Brain microvascular endothelial cell (primary cell): ENCODE measurements at places on chromosomes 12 and 14.

- peak; percentile 35 for DNase-seq
Observed at GRCh38 chr14:53881161-53881871, 75.3 kb downstream of the BMP4 start.

GRCh38 chr12:7210642-7211151 lies 21.2 kb downstream of the PEX5 start:
- no peak for DNase-seq

- no peak for DNase-seq
Observed at GRCh38 chr14:58823312-58823711, 185.6 kb downstream of the DACT1 start.

- DNase-seq = no peak
Observed at GRCh38 chr12:19671695-19672094, 232.4 kb downstream of the AEBP2 start.

DNA sequence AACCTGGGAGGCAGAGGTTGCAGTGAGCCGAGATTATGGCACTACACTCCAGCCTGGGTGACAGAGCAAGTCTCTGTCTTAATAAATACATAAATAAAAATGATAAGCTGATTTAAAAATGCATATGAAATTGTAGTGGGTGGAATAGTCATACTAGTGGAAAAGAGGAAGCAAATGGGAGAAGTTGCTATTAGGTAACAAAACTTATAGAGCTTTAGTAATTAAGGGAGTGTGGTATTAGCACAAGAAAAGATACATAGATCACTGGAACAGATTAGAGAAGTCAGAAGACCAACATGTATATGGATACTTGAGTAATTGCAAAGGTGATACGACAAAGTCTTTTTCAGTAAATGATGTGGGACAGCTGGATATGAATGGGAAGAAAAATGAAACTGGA lies 26.5 kb downstream of the TECPR2 start:
- DNase-seq = no peak

GRCh38 chr14:33842299-33842698 lies 108.6 kb downstream of the EGLN3 start:
- no peak for DNase-seq

DNA sequence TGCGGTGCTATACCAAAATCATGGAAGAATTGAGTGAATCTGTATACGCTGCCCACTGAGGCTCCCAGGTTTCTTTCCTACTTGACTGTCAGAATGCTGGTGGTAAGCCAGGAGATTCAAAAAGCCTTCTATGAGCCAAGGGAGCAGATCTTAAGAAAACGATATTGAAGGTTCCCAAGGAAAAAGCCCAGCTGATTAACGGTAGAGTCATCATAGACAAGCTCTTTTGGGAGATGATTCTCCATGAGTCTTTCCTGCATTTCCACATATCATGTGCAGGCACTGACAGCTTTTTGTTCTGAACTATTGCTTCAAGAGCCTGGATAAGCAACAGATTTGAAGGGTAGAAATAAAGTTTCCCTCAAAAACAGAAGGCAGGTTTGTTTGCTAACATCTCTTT lies 17.5 kb downstream of the SLC35F4 start:
- no peak for DNase-seq

DNA sequence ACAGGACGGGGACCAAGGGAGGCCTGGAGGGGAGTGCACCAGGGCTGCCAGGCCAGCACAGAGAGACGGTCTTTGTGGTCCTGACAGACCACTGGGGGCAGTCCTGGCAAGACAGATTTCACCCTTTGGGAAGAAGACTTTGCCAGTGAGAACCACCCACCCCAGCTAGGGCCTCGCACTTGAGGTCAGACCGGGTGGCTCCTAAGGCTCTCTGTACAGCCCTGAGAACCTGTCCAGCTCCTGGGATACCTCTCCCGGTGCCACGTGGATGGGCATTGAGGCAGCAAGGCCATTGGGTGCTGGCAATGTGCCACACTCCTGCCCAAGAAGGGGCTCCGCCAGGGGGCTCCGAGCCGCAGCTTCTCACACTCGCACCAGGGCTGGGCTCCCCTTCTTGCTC lies 42.4 kb downstream of the DEGS2 start:
- no peak for DNase-seq

DNA sequence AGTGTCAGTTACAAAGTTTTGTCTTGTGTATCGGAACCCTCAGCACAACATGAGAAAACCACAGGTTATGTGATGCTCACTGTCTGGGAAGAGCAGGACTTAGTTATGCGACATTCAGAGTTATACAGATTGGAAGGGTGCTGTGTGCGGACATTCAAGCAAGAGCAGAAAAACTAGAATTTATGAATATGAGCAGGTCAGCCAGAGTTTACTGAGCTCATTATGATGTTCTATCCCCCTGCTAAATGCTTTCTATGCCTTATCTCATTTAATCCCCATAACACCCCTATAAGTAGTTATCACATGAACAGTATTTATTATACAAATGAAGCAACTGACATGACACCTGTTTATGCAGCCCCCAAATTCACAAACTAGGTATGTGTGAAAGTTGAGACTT lies 1083.2 kb downstream of the FLRT2 start:
- no peak for DNase-seq

DNA sequence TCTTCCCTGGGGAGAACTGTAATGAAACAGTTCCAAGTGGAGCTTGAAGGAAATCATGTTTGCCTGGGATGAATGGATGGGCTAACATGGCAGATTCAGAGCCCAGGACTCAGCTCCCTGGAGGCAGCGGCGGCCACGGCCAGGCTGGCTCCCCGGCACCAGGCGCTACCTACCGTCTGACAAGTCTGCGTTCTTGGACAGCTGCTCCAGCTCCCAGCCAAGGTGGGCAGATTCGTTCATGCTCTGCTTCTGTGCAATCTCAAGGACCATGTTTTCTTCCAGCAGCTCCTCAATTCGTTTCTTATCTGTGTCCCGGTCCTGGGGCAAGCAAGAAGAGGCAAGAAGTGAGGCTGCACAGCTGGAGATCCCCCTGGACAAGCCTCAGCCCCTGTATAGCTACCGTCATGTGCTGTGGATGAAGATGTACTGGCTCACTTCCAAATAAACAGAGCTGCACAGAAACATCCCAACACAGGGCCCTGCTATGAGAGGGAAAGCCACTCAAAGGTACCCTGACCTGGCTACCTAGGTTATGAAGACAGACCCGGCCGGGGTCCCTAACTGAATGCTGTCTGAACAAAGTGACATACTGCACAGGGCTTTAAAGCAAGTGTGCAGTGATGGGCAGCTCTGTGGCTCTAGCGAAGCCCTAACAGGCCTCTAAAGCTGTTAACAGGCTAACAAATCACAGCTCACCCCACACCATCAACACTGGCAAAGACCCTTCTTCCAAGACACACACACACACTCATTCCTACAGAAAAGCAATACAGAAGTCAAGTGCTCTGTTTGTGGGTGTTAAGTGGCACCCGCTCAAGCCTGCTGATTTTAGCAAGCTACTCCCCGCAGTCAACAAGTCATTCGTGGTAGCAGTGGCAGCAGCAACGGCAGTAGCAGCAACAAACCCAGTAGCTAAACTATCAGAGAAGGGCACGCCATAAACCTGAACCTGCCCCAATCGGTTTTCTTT lies 80.4 kb upstream of the GPR68 start:
- no peak for DNase-seq

- DNase-seq = no peak
Observed at GRCh38 chr14:37443461-37443860, 151.6 kb downstream of the FOXA1 start.

- no peak for DNase-seq
Observed at GRCh38 chr12:111505601-111506036, 93.5 kb downstream of the ATXN2 start.

- no peak for DNase-seq
Observed at GRCh38 chr14:49975799-49976198, 82.9 kb downstream of the ARF6 start.

DNA sequence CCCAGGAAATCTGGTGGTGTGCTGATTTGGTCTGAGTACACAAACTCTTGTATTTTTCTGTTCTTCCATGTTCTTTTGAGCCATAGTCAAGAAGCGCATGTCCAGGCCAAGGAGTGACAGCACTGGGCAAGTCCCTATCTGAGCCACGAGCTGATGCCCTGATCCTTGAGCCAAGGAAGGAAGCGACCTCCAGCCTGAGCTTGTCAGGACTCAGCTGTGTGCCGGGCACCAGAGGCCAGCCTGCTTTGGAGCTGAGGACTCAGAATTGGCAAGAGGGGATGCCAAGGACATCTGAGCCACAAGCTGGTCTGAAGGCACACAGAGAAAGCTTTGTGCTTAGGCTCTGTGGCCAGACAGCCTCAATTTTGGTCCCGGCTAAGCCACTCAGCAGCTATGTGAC lies 52.6 kb downstream of the GALNT16 start:
- no peak for DNase-seq

DNA sequence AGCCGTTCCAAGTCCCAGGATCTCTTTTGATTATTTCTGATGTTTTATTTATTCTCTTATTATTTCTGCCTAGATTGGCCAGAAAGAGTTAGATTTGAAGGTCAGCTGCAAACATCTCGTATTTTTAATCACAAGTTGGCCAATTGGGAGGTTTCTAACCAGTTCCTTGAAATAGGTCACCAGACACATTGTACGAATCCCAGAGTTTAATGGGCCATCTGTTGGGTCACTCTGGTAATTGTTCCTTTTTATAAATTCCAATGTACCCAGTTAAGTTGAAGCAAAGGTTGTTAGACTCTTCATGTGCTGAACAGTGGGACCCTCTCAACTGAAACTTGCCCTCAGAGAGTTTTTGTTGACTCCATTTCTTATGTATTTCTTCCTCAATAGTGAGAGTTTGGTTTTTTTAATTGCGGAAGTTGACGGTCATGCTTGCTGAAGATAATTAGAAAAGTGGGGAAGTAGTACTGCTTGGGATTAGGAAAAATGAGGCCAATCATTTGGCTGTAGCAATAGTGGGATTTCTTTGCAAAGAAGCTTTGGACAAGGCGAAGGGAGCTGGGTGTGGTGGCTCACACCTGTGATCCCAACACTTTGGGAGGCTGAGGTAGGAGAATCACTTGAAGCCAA lies 382.7 kb upstream of the RGS6 start:
- DNase-seq = no peak

GRCh38 chr14:90274808-90275457 lies 18.6 kb downstream of the PSMC1 start:
- peak; percentile 88 for DNase-seq

- DNase-seq = peak; percentile 76
Observed at GRCh38 chr12:20404576-20405346, 36.4 kb downstream of the PDE3A start.

DNA sequence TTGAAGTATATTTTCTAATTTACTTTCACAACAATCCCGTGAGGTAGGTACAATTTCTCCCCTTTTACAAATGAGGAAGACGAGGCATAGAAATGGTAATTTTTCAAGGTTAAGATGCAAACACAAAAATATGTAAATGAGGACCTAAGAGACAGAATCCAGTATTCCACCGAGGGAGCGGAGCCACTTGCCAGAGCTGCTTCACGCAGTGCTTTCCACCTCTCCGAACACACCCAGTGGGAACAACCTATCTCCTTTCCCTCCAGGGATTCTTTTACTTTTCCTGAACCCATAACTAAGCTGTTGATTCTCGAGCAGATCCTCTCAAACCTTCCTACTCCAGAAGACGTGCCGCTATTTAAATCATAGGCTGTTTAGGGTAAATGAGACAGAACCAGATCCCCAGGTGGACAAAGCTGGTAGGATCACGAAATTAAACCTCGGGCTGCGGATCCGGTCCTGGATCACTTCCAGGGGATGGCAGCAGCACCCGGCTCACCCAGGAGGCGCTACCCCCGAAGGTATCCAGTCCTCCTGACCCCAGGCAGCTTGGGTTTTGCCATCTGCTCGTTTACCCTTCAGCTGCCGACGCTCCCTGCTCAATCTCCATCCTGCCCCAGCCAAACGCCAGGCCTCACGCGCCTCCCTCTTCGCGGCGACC lies 1.5 kb downstream of the DDHD1 start:
- DNase-seq = peak; percentile 24

DNA sequence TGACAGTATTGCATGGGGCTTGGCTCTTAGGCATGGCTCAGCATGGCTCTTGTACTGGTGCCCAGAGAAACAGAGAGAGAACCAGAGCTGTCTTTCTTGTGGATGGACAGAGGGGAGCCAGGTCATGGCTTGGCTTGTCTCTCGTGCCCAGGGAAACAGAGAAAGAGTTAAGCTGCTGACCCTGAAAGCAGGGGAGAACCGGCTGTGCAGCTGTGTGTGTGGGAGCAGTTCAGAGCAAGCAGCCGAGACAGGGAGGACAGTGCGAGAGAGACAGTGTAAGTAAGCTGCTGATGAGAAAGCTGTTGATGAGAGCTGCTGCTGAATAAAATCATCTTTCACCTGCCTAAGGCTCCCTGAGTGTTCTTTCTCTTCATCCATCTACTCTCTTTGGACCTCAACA lies 61.3 kb upstream of the DDHD1 start:
- DNase-seq = no peak

- no peak for DNase-seq
Observed at GRCh38 chr12:69792533-69792932, 32.5 kb upstream of the MYRFL start.

- no peak for DNase-seq
Observed at GRCh38 chr14:89690139-89690538, 264.4 kb downstream of the EFCAB11 start.

- DNase-seq = no peak
Observed at GRCh38 chr12:116556964-116557698, 2.0 kb upstream of the MAP1LC3B2 start.

GRCh38 chr12:78167510-78167909 lies 336.8 kb downstream of the NAV3 start:
- peak; percentile 21 for DNase-seq

GRCh38 chr12:108884116-108885012 lies 4.5 kb downstream of the DAO start:
- DNase-seq = peak; percentile 25

DNA sequence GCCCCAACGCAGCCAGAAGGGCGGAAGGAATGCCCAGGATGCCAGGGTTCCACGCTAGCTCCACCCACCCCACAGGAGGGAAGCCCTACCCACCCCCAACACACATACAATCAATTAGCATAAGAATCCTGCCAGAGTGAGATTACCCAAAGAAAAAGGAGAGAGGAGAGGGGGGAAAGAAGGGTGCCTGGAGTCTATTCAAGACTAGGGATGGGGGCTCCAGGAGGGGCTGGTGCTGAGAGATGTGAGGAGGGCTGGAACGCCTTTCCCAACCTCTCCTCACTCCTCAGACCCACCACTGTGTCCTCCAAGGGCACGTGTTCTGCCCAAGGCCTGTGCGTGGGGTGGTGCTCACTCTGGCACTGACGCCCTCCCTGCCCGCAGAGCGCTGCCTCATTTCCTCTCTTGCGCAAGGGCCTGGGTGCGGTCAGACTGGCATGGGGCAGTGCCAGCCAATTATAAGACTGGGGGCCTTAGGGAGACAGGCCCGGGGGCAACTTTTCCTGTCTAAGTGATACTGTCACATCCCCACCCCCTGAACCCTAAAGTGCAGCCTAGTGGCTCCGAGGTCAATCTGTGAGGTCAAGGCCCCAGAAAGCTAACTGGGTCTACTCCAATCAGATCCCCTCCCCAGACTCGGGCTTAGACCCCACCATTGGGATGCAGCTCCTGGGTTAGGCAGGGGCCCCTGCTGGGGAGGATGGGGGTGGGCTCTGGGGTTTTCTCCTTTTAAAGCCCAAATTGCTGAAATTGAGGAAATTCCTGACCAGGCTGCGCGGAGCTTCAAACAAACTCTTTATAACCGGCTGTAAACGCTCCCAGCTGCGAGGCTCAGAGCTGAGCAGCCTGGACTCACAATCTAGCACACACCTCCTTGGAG lies 10.2 kb upstream of the ITGB7 start:
- DNase-seq = no peak
